ENCODE measurements at places on chromosomes 2 and 18.

DNA sequence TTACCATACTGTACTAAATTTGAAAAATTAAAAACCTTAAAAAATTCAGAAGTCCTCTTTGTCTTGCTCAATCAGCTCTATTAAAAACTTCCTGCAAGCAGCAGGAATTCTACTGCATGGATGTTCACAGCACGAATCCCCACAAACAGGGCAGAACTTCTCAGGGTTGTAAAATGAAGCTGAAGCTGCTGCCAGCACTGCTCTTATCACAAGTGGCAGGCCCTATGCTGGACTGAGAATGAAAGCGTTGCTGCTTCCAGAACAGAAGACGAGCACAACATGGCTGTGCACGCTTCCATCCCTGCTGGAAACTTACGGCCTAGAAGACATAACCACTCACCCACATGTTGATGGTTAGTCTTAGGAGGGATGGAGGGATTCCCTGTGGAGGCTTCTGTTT, 134.0 kb downstream of the RAB3GAP1 start:
- no peak for DNase-seq

GRCh38 chr18:45738660-45739059, 14.7 kb downstream of the SLC14A1 start:
- no peak for DNase-seq

DNA sequence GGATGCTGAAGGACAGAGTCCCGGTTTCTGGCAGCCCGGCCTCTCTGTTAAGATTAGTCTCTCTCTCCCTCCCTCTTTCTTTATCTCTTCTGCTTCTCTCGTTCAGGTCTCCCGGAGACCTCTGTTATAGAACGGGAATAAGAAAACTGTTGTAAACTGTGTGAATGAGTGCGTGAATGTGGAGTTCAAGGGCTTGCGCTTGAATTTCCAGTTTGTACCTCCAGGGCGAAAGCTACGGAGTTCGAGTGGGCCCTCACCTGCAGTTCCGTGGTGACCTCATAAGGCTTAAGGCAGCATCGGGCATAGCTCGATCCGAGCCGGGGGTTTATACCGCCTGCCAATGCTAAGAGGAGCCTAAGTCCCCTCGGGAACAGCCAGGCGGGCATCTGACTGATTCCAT, 26.4 kb downstream of the SKA1 start:
- no peak for DNase-seq

GRCh38 chr2:191247381-191248057, 2.3 kb downstream of the MYO1B start:
- DNase-seq: no peak

DNA sequence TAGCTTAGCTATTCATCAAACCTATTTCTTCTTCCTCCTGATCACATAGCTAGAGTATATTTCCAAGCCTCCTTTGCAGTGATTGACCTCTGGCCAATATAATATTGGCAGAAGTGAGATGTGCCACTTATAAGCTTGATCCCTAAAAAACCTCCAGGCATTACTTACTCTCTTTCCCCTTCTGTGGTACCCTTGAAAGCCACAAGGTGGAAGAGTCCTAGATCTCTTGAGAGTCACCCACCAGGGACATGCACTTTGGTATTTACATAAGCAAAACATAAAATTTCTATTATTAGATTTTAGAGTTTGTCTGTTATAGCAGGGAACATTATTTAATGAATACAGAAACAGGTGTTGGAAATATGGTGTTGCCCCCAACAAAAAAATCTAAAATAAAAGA, 112.0 kb downstream of the EXOC6B start:
- no peak for DNase-seq

Measured in stimulated activated CD8-positive, alpha-beta memory T cell treated with anti-CD3 and anti-CD28 coated beads, Interleukin-4, amount 100 ng/mL, for 48 hours (primary cell).